ENCODE measurements at places on chromosomes 5 and 9.
A peak's percentile ranks its signal among the peaks of the same experiment; 100 is the strongest.

- DNase-seq = no peak
Observed at GRCh38 chr9:92455217-92455616, 27.1 kb downstream of the ASPN start.

DNA sequence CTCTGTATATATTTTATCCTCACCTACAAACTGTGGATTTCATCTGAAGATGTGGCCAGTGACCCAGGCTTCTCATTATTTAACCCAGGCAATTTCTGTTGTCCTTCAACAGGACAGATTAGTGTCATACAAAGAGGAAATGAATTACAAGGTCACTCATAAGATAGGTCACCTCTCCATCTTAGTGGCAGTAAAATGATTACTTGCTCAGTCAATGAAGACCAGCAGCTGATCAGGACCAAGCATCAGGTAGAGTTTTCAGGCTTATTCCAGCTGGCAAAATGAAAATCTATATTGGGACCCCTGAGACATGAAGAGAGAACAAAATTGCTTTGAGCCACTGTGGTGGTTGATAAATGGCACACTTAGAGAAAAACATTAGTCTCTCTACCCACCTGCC lies 135.2 kb upstream of the PRDM9 start:
- no peak for DNase-seq

DNA sequence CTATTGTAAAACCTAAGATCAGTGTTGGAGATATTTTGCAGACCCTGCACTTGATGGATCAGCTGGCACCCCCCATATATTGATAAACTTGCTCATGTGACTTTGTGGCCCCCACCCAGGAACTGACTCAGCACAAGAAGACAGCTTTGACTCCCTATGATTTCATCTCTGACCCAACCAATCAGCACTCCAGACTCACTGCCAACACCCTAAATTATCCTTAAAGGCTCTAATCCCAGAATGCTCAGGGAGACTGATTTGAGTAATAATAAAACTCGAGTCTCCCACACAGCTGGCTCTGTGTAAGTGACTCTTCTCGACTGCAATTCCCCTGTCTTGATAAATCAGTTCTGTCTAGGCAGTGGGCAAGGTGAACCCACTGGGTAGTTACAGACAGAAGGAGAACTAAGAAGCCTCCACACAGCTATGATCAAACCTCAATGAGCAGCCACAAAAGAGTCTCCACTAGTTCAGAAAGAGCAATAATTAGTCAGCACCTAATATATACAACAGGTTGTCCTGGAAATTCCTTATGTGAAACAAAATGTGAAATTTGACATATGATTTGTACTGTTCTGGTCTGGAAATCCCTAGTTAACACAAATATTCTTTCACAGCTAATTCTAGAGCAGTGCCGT lies 52.2 kb downstream of the ACTL7B start:
- DNase-seq = no peak

- no peak for DNase-seq
Observed at GRCh38 chr5:134550271-134551214, 25.1 kb downstream of the JADE2 start.

DNA sequence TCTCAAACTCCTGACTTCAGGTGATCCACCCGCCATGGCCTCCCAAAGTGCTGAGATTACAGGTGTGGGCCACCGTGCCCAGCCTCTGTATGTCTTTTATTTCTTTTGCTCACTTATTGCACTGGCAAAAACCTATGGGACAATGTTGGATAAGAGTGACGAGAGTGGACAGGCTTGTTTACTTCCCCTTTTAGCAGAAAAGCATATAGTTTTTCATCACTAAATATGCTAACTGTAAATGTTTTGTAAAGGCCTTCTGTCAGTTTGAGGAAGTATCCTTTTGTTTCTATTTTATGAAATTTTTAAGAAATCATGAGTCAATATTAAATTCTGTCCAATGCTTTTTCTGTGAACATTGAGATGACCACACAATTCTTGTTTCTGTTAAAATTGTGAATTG lies 103.3 kb downstream of the AUH start:
- DNase-seq = no peak

GRCh38 chr9:109923806-109924205 lies 143.8 kb downstream of the PALM2AKAP2 start:
- DNase-seq = no peak

GRCh38 chr5:14729448-14730385 lies 65.2 kb downstream of the OTULIN start:
- no peak for DNase-seq

DNA sequence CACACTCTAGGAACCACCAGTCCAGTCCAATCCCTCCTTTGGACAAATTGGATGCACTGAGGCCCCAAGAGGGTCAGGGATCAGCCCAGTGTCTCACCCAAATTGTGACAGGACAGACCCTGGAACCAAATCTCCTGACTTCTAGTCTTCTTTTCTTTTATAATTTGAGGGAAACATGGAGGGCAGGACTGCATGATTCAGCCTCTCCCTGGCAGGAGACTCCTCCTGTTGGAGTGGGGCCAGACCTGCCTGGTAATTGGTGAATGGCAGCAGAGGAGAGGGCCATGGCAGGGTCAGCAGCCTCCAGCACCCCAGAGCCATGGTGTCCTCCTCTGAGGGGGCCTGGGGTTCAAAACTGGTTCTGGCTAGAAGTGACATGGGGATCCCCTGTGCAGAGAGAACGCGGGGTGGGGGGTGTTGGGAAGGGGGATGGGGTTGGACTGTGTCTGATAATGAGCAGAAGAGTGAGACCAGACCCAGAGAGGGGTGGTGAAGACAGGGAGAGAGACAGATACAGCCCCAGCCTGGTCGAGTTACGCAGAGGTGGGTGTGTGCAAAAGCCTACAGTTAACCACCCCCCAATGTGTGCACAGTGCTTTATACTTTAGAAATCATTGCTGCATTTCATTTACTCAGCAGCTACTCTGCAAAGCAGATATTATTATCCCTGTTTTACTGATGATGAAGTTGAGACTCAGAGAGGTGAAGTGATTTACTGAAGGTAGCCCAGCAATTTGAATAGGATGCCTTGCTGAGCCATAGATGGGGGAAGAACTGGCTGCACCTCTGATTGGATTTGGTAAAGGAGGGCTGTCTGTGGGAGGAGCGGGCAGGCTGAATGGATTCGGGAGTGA lies 3.8 kb upstream of the SYNPO start:
- peak; percentile 71 for DNase-seq

- peak; percentile 2 for DNase-seq
Observed at GRCh38 chr9:123460091-123460490, 104.1 kb downstream of the CRB2 start.

DNA sequence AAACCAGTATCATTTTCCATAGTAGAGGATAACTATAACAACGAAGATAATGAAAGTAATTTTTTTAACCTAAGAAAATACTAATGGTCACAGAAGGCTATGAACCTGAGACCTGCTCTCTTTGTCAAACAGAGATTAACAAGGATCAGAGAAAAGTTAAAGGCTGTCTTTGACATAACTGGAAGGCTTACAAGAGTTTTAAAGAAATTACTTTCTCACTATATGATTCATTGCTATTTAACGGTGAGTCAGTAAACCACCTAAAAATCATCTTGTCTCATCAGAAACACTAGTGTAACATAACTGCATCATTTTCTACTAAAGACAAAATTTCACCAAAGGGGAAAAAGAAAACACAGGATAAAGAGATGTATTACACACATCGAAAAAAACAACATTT lies 19.3 kb downstream of the MLANA start:
- peak; percentile 58 for DNase-seq

All from mammary epithelial cell (primary cell).